ENCODE measurements at places on chromosomes 5 and 9.

GRCh38 chr5:83925955-83926337 is 205.3 kb upstream of the HAPLN1 start:
- DNase-seq = no peak

- DNase-seq = no peak
These were observed 7.7 kb upstream of the GCNT4 start for GRCh38 chr5:75059912-75060545.

DNA sequence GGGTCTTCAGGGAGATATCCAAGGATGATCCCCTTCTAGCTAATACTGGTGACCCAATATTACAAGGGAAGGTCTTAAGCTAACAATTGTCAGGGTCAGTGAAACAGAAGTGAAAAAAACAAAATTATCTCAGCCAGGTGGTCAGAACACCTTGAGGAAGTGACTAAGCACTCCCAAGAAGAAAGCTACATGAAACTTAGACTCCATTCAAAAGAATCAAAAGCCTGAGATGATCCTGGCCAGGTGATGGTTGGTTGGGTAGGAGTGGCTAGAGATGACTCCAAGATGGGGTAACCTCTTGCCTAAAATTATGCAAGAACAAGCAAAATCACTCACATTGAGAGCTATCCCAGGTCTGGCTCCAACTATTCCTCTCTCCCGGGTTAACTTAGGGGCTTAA is 5.4 kb downstream of the VCP start:
- no peak for DNase-seq

GRCh38 chr9:112863214-112863613 is 27.5 kb downstream of the SLC46A2 start:
- peak; percentile 51 for DNase-seq

- DNase-seq = no peak
These were observed 166.9 kb downstream of the OLFM1 start for GRCh38 chr9:135254176-135255032.

- DNase-seq = no peak
These were observed 3.1 kb downstream of the ANXA2R start for GRCh38 chr5:43036856-43037635.

DNA sequence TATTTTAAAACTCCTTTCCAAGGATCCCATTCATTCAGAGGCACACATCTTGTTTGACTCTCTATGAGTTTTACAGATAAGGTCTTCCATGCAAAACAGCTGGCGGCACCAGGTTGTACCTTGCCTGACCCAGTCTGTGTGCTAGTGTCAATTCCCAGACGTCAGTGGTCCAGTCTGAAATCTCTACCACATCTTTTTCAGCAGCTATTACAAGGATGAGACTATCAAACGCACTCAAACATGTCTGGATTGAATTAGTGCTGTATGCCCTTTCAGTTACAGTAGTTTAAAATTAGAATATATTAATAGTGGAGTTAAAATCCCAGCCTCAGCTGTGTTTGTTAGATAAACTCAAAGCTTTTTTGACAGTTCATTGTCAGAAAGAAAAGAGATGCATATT is 11.7 kb downstream of the CDC14B start:
- DNase-seq = peak; percentile 40

Data from fibroblast of mammary gland (primary cell).